ENCODE measurements at places on chromosomes 11 and 22.

DNA sequence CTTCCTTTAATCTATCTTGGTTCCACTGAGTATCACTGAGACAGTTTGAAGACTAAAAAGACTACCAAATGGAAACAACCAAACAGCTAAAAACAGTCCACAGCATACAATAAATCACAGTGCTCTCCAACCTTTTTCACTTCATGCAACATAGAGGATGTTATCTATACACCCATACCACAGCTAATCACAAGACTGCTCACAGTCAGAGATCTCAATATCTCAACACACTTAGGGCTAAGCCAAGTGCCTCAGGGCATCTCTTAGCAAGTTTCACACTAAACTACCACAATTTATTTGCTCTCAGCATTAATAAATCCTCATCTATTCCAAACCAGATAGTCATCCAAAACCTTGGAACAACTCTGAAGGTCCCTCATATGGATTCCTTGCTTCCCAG lies 129.4 kb downstream of the SBF2 start:
- no peak for DNase-seq

DNA sequence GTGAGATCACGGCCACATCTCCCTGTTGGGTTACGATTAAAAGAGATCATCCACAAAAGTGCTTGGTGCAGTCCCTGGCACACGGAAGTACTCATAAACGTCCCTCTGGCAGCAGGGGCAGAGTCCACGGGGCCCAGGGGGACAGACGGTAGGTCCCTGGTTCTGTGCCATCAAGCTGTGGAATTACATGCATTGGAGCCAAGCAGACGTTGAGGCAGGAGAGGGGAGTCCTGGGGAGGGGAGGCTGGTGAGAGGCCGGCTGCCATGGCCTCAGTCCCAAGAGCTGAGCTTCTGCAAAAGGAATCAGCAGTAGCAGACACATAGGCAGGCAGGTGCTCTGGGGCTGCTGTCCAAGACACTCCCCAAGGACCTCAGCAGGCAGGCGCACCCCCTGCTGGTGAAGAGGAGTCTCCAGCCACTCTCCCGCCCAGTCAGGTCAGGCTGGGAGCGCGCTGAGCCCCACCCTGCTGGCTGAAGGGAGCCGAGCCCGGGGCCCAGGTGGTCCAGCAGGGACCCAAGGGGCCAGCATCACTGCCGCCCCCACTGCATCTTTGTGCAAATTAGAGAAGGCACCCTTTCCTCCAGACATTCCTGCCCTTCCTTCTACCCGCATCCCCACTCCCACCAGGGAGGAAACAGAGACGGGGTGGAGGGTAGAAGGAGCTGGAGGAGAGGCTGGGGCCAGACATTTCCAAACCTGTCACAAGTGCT lies 7.6 kb upstream of the KCTD17 start:
- DNase-seq = peak; percentile 75

DNA sequence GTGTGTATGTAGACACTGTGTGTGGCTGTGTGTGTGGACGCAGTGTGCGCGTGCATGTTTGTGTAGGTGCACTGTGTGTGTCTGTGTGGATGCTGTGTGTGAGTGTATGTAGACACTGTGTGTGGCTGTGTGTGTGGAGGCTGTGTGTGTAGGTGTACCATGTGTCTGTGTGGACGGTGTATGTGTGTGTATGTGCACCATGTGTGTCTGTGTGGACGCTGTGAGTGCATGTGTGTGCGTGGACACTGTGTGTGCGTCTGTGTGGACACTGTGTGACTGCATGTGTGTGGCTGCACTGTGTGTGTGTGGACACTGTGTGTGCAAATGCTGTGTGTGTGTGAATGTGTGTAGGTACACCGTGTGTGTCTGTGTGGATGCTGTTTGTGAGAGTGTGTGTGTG lies 10.3 kb downstream of the TRPM5 start:
- DNase-seq = no peak

GRCh38 chr11:110712659-110713448 lies 617 bp upstream of the ARHGAP20 start:
- peak; percentile 5 for DNase-seq

DNA sequence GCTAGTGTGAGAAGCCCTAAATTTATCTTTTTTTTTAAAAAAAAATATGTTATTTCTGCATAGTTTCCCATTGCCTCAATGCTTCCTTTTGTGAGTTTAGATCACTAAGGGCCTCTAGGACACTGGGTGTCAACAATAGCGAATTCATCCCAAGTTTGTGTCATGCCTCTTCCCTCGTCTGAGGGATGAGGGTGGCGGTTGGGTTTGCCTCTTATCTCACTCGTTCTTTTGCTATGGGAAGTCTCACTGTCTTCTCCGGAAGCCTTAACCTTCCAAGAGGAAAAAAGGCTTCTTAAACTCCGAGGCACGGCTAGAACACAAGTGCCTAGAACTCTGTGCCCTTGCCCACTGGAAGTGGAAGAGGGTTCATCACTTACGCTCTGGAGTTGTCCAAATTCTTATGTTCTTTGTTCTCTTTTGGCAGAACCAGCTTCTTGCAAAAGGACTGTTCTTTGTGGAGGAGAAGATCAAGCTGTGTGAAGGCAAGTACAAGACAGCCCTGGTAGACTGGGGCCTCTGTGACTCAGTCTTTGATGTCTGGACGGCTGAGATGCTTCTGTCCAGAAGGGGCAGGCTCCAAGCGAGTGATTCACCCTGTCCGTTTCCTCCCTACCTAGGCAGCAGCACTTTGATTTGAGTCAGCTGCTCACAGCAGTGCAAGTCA lies 78.5 kb downstream of the TRAF6 start:
- DNase-seq = peak; percentile 88

DNA sequence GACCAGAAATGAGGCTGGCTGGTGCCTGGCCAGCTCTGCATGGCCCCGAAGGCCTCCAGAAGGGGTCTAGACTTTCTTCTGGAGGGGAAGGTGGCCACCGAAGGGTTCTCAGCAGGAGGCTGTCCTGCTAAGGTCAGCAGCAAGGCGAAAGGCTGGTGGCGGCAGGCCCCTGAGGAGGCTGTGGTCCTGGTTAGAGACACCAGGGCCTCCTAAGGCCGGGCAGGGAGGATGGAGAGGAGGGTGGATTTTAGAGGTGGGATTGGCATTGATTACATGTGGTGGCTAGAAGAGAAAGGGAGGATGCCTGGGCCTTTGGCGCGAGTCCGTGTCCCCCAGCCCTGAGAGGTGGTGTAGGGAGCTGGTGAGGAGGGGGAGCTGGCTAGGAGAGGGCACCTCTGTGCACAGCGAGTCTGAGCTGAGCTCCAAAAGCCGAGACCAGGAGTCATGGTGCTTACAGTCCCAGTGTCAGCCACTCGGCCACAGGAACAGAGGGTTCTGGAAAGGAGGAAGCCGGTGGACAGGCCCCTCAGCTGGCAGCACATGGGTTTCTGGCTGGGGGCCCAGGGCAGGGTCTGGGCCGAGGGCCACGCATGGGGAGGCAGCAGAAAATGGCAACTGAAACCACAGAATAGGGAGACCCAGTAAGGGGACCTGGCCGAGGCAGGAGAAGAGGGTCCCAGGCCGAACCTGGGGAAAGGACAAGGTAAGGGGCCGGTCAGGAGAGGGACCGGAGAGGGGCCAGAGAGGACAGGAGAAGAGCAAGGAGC lies 2.5 kb downstream of the FERMT3 start:
- no peak for DNase-seq

GRCh38 chr22:50015451-50016307 lies 3.1 kb upstream of the IL17REL start:
- DNase-seq = no peak

DNA sequence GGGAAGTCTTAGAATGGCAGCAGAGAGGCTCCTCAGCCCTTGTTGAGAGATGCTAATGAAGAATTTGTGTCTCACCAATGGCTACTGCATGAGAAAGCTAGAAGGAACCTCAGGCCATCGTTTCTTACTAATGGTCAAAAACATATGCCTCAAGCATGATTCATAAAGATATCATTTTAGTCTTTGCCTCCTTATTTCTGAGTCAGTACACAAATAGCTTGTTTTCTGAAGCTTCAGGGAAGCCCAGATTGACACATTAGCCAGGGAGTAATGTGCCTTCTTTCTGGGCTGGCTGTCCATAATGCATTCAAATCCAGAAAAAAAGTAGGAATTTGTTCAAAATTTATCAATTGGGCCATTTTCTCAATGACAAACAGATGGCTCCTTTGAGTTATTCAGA lies 169.4 kb upstream of the ZBED5 start:
- DNase-seq = no peak

- no peak for DNase-seq
Observed at GRCh38 chr22:47176573-47177333, 414.3 kb downstream of the TBC1D22A start.

GRCh38 chr22:42256220-42256619 lies 14.2 kb downstream of the TCF20 start:
- DNase-seq = no peak

DNA sequence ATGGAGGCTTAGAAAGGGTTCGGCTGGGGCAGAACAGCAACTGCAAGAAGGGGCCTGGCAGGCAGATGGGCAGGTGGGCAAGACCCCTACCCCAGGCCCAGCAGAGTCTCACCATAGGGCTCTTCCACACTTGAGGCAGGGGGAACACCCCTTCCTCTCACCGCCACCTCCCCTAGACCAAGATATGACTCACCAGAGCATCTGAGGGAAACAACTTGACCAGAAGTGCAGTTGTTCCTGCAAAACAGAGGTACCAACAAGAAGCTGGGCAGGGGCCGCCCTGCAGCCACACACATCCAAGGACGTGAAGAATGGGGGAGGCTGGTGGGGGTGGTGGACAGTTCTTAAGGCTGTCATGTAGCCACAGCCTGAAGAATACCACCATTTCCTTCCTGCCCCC lies 10.9 kb downstream of the TMPRSS5 start:
- peak; percentile 32 for DNase-seq

- DNase-seq = peak; percentile 95
Observed at GRCh38 chr11:86214710-86215109, 29.8 kb upstream of the EED start.

Data from activated CD4-positive, alpha-beta T cell treated with anti-CD3 and anti-CD28 coated beads, Interleukin-10, Interleukin-2, amounts not matched to agents 100 ng/mL and 50 ng/mL, durations not matched to agents 16 hours and 8 hours (primary cell).